ENCODE measurements at places on chromosomes 2 and 18.

GRCh38 chr2:42342061-42342794, 18.8 kb downstream of the COX7A2L start:
- DNase-seq, result no peak

DNA sequence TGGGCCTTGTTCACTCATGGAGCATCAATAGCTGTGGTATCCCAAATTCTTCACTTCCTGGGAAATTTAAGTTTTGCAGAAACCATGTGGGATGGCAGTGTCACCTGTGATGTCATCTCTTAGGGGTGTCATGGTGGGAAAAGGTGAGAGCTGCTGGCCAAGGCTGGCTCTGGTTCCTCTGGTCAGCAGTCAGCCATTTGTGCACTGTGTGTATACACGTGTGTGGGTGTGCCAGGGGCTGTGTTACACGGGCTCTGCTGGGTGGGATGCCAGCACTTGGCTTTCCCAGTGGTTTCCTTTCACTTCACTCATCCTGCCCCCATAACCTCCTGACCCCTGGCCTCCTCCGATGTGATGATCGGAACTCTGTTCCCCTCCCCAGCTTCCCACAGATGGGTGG, 21.3 kb downstream of the SAG start:
- no peak for DNase-seq

DNA sequence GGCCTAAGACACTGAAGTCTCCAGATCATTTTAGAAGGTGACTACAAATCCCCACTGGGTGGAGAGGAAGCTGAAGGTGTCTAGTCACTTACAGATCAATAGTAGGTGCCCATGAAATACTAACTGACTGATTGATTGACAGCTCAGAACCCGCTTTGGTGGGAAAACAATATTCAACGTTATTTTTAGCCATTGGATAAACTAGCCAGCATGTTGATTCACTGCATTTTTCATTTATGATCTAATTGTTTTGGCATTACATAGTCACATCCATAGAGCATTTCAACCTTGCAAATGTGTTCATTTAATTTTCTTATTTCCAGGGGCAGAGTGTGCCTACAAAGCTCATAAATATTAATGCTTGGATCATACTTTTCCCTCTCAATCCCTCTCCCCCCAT, 162.3 kb downstream of the MREG start:
- DNase-seq, result no peak

DNA sequence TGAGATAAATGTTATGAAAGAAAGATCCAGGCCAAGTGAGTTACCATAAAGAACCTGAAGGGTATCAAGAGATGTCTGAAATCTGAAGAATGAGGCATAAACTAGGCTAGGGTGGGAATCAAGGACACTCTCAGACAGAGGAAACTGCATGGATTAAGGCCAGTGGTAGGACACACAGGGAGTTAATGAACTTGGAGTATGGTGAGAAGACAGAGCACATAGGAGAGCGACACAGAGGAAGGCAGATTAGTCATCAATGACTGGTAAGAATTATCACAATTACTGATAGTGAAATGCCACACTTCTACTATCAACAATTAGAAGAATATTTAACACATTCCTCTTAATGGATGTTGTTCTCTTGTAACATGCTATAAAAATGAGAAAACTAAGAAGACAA, 76.9 kb downstream of the TTC21B start:
- no peak for DNase-seq

- DNase-seq, result no peak
Measured at GRCh38 chr18:67510831-67511230, 5.7 kb downstream of the DSEL start.

- DNase-seq, result no peak
Measured at GRCh38 chr2:144936442-144936841, 416.5 kb upstream of the ZEB2 start.

GRCh38 chr2:205661281-205661680, 21.0 kb upstream of the NRP2 start:
- DNase-seq, result no peak

DNA sequence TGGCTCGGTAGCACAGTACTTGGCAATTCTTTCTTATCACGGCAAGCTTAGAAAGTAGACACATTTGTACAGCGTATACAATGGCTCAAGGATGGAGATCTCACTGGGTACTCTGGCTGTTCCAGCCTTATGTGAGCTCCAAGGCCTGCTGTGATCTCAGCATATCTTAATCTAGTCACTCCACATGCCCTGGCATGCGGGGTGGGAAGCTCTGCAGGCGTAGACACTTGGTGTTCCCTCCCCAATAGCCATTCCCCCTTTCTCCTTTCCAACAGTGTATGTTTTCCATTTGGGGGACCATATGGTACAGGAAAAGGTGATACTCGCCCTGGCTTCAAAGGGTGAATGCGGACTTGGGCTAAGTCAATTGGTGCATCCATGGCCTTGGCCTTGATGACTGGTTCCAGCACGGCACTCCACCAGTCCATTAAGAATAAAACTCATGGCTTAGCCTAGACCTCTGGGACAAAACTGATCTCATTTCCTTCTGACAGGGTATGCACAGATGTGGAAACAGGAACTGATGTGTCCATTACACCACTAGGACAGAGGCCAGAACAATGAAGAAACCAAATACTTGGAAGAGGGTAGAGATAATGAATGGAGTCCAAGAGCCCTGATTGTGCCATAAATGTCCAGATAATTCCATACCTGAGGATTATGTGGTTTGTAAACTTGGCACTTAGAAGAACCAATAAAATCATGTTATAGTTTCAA, 28.4 kb downstream of the TGIF1 start:
- no peak for DNase-seq

DNA sequence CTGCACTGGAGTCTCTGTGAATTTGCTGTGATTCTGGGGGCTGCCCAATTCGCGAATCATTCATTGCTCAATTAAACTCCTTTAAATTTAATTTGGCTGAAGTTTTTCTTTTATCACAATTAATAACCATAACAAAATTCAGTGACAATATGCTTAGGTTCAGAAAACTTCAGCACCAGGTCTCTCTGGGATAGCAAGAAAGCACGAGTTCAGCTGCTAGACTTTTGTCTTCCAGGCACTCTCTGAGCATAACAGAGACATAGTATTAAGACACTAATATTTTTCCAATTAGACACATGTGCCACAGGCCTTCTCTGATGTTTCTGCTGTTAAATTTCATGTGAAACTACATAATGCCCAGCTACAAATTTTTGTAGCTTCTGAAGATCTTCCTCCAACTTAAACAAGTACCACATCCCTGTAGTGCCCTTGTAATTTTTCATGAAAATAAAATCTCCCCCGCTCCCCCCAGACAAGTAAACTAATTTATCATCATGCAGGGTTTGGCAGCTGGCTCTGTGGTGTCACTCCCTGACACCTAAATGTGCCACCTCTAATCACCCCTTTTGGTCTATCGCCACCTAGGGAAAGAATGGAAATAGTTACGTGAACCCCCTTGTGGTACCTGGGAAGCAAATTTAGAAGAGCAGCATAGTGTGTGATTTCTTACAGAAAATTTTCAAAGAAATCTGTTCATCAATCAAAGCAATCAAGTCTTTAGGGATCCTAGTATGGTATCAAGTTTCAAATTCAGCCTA, 94.1 kb downstream of the CSRNP3 start:
- DNase-seq, result peak; percentile 7

- DNase-seq, result no peak
Measured at GRCh38 chr2:31324016-31324633, 90.2 kb downstream of the EHD3 start.

GRCh38 chr2:10091182-10091888, 11.1 kb upstream of the CYS1 start:
- DNase-seq, result no peak

DNA sequence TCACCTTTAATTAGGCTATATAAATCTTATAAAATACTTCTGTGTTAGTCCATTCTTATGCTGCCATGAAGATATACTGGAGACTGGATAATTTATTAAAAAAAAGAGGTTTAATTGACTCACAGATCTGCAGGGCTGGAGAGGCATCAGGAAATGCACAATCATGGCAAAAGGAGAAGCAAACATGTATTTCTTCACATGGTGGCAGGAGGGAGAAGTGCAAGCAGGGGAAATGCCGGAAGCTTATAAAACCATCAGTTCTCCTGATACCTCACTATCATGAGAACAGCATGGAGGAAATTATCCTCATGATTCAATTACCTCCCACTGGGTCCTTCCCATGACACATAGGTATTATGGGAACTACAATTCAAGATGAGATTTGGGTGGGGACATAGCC, 504.4 kb downstream of the RIT2 start:
- no peak for DNase-seq

DNA sequence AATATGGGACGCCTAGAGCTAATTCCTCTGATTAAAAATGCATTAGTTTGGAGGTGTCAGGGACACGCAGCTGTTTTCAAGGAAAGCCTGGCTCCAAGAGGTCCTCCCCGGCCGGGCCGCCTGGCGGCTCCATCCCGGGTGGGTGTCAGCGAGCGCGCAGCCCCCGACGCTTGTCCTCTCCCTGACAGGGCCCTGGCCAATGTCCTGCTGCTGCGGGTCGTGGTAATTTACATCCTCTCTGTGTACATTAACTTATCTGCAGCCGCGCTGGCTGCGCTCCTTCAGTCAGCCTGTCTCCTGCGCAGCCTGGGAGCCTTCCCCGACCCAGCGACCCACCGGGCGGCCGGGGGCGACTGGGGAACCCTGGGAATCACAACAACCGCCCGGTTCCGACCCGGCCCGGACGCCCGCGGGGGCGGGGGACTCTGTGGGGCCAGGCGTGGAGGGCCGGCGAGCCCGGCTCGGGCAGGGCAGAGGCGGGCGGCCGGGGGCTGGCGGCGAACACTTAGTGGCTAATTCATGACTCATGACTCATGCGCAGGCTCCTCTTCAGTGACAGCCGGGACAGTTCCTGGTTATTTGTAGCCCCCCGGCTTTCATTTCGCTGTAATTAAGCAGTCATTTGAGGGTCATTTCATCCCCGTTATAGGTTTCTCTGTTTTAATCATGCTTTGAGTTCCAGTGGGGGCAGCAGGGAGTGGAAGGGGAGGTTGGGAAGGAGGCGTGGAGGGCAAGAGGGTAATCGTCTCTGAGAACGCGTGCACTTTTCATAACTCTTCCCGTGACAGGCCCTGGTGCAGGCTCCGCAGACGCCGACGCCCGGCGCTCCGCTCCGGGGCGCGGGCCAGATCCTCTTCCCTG, 141.9 kb upstream of the CTAGE1 start:
- DNase-seq, result no peak
